ENCODE measurements at places on chromosomes 6 and 20. TPM values are rescaled to one million over a fixed set of nuclear protein-coding genes. Genes with fewer than 3 reads are reported as not detected.

Gene OR2B6
- not detected for total RNA-seq

Gene VAPB
- 10.3 TPM for total RNA-seq

Gene HAO1
- not detected for total RNA-seq

Gene NFATC2
- total RNA-seq: 0.36 TPM

Gene SLC52A3
- not detected for total RNA-seq

Gene SUN5
- not detected for total RNA-seq

Gene ENPP3
- 0.81 TPM for total RNA-seq

Gene HSF2
- total RNA-seq: 12.8 TPM

Gene FERMT1
- total RNA-seq: 2.3 TPM

Gene IMPG1
- total RNA-seq: not detected

Gene APMAP
- 109 TPM for total RNA-seq

Gene FAM83B
- not detected for total RNA-seq

Gene SLC17A3
- not detected for total RNA-seq

Gene EPM2A
- total RNA-seq: 7.2 TPM

Gene NKX2-4
- total RNA-seq: not detected

Gene PAK1IP1
- total RNA-seq: 10.5 TPM

Gene HBS1L
- total RNA-seq: 56.5 TPM

Gene SLC22A7
- total RNA-seq: not detected

Gene SMIM26
- total RNA-seq: 71.1 TPM

Gene HLA-DPB1
- 12.1 TPM for total RNA-seq

Gene TAAR9
- not detected for total RNA-seq

Gene WFDC12
- total RNA-seq: not detected
